Stimulated activated CD8-positive, alpha-beta memory T cell treated with anti-CD3 and anti-CD28 coated beads, Interleukin-12 subunit alpha, Interleukin-12 subunit beta, amount 100 ng/mL, for 1 hour (primary cell): ENCODE measurements at places on chromosomes 7 and 10.

DNA sequence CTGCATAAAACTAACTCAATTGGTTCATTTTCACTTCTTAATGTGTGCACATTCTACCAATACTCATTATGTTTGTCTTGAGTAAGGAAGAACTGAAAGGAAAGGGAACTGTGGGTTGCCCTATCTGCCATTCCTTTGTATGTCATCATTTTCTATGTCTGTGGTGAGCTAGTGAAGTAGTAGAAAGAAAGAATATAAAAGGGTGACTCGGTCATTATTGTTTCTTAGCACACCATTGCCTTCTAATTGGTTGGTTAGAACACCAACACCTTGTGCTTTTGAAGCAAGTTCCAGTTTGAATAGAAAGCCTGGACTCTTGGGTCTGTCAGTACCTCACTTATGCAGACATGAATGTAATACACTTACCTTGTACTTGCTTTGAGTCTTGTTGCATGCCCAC, 64.3 kb upstream of the MDFIC start:
- DNase-seq: no peak

DNA sequence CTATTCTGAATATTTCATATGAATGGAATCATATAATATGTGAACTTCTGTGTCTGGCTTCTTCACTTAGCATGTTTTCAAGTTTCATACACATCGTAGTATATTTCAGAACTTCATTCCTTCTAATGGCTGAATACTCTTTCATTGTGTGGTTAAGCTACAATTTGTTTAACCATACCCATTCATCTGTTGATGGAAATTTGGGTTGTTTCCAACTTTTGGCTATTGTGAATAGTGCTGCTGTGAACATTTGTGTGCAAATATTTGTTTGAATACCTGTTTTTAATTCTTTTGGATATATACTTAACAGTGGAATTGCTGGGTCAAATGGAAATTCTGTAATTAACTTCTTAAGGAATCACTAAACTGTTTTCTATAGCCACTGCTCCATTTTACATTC, 86.0 kb upstream of the MDFIC start:
- DNase-seq: no peak

GRCh38 chr10:120508393-120508792, 51.4 kb downstream of the PLPP4 start:
- no peak for DNase-seq

DNA sequence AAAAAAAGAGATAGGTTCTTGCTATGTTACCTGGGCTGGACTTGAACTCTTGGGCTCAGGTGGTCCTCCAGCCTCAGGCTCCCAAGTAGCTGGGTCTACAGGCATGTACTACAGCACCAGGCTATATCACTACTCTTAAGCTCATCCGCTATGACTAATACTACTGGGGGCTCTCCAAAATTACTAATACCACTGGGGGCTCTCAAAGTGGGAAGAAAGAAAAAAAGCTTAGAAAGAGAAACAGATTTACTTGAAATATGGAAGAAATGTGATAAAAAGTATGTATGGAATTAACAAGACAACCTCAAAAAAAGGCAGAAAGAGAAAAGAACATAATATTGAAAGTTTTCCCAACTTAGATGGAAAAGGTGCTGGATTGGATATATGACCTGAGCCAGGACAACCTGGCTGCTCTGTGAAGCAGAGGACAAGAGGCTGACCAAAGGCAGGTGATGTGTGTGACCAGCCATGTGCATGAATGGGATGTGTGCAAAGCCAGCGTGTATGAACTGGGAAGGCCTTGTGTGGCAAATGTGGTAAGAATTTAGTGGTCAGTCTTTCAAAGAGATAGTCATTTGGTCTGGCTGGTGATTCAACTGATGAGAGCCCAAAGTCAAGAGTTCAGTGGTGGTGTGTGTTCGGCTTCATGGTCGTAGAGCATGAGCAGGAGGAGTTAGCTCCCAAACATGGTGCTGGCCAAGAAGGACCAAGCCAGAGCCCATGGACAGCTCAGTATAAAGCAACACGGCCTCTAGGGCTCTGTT, 232.4 kb upstream of the KLF14 start:
- no peak for DNase-seq

DNA sequence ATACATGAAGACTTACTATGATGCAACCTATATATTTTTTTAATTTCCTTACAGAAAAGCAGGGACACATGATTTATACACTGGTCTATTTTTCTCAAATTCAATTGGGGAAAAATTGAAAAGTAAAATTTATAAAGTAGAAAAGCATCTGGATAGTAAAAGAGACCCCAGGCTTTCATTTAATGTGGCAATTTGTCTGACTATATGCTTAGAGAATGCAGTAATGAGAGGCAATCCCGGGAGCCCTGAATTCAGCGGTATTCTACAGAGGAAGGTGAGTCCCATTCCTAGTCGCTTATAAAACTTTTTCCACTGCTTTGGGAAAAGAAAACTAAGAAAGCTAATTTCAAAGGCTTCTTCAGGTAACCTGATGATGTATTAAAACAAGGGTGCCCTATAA, 167.1 kb downstream of the SEMA3D start:
- DNase-seq: no peak

- no peak for DNase-seq
These were observed 274.0 kb downstream of the ELFN1 start for GRCh38 chr7:1943933-1944618.

GRCh38 chr10:30403494-30403893, 30.5 kb upstream of the MAP3K8 start:
- DNase-seq: no peak

DNA sequence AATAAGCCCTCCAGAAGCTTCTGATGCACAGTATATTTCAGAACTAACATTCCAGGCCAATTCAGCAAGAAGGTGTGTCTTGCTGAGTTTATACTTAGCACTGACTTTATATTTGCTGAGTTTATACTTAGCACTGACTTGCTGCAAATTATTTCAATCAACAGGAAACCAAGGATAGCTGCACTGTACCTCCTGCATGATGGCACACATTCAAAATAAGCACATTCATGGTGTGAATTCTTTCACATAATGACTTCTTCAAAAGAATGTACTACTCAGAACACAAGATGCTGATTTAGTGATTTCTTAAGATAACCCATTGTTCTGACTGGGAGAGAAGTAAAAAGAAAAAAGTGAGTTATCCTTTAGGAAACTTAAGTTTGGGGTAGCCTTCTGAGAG, 52.0 kb downstream of the JAZF1 start:
- no peak for DNase-seq

- DNase-seq: no peak
These were observed at the start of gene PCDH15 for GRCh38 chr10:54800741-54801421. Gene PCDH15, minus strand, starts transcription at chr10:54801231. Its CDS starts 136,969 bp downstream, at chr10:54664262.

GRCh38 chr7:151315038-151315655, 26.5 kb upstream of the NUB1 start:
- peak; percentile 77 for DNase-seq

GRCh38 chr7:50531401-50531911, 33.7 kb downstream of the DDC start:
- DNase-seq: peak; percentile 9

GRCh38 chr10:131165092-131165491, 146.4 kb downstream of the TCERG1L start:
- DNase-seq: no peak

- DNase-seq: no peak
These were observed 98.6 kb downstream of the BTRC start for GRCh38 chr10:101452593-101452992.

GRCh38 chr7:118214051-118214832, 10.3 kb upstream of the ANKRD7 start:
- peak; percentile 57 for DNase-seq

GRCh38 chr10:120861178-120861855, 10.2 kb downstream of the WDR11 start:
- DNase-seq: no peak

DNA sequence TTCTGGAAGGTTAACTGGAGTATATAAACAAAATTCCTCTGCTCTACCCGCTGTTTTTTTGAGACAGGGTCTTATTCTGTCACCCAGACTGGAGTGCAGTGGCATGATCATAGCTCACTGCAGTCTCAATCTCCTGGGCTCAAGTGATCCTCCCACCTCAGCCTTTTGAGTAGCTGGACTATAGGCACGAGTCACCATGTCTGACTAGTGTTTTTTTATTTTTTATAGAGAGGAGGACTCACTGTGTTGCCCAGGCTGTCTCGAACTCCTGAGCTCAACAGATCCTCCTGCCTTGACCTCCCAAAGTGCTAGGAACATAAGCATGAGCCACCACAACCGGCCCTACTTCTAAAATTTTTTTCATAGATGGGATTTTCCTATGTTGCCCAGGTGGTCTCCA, 2.2 kb downstream of the RAB18 start:
- DNase-seq: no peak

DNA sequence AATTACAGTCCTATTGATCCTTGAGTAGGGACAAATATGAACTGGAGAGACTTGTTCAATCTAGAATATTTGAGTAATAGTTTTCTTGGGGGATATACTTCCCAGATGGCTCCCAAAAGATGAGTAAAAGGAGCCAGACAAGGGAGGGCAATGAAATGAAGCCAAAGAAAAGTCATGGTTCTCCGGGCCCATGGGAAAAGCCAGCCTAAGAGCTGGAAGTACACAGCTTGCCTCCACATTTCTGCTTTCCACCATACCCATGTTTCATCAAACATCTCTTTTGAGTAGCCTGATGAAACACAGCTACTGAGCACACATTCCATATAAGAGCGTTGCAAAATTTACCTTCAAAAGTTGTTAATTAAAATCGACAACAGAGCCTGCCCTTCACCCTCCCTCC, 535.0 kb upstream of the FZD8 start:
- no peak for DNase-seq

GRCh38 chr10:36556468-36556867, 568.9 kb upstream of the ANKRD30A start:
- DNase-seq: no peak

DNA sequence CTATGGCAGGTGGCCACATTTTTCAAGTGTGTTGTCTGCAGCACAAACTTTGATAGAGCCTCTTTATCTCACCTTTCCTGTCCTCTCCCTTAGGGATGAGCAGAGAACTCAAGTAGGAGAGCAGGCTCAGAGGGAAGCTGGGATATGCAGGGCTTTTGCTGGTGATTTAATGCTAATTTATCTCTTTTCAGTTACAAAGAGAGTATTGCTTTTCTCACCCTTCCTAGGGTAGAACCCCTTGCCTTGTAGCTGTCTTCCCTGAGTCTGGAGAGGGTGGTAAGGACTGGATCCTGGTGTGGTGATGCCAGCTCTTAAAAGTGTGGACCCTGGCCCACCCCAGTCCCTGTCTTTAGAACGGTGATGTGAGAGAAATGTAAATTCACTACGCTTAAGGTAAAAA, 1061.4 kb downstream of the TYW1 start:
- no peak for DNase-seq

DNA sequence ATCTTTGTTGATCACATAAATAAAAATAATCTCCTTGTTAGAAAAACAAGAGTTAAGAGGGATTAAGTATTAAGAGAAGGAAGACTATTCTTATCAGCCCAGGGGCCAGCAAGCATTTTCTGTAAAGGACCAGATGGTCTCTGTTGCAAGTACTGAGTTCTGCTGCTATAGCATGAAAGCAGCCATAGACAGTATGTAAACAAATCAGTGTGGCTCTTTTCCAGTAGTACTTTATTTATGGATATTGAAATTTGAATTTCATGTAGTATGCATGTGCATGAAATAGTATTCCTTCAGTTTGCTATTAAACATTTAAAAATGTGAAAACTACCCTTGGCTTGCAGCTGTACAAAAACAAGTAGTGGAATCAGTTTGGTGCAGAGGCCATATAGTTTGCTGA, 81.7 kb downstream of the STK31 start:
- no peak for DNase-seq

GRCh38 chr7:17487343-17487742, 188.9 kb downstream of the AHR start:
- no peak for DNase-seq

DNA sequence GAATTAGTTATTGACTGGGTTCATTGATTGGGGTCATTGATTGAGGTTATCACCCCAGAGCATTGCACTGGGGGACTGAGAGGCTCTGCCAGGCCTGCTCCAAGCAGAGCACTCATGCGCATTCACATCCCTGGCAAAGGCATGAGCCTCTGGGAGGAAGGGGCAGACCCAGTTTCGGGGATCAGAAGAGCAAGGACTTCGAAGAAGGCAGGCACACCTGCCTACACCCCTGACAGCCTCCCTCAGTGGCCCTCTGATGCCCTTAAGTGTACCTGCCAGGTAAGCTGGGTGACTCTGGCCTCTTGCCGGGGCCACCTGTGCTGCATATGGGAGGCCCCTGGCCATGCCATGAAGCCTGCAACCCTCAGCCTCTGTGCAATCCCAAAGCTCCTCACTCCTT, 181.1 kb downstream of the PTPN20 start:
- no peak for DNase-seq

DNA sequence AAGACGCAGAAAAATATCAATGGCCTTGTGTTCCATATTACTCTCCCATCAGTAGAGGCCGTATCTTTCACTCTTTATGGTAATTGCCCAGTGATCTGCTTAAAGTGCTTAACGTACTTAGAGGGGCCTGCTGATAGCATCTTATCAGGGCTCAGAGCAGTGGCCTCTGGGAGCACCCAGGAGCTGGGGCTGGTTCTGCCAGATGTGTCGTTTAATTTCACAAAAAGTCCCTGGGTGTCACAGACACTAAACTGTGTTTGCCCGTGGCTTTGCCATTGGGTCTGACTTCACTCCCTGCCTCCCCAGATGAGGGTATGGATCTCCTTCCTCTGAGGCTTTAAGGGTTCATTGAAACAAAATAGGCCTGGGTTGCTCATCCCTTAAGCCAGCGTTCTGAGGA, 435.3 kb downstream of the GATA3 start:
- no peak for DNase-seq

DNA sequence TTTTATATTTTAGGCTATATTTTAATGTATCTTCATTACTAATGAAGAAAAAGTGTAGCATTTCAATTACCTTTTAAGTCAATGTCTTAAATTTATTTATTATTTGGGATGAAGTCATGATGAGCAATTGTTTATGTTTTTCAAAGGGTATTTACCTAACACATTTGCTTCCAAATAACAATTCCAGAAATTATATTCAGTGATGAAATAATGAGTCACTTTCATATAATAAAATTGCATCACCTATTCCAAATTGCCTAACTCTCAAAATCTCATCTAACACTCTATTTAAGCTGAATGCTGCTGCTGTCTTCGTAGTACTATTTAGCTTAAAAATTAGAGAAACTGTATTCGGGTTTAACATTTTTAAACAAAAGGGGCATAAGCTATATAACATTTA, 97.7 kb downstream of the PRKG1 start:
- no peak for DNase-seq

DNA sequence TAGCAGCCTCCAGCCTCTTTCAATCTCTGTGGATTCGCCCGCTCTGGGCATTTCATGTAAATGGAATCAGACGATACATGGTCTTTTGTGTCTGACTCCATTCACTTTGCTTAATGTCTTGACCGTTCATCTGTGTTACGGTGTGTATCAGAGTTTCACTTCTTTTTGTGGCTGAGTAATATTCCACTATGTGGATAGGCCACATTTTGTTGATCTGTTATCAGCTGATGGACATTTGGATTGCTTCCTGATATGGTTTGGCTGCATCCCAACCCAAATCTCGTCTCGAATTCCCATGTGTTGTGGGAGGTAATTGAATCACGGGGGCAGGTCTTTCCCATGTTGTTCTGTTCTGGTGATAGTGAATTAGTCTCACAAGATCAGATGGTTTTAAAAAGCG, 109.0 kb downstream of the LHPP start:
- DNase-seq: no peak
